ENCODE measurements at places on chromosomes 16 and 17.

DNA sequence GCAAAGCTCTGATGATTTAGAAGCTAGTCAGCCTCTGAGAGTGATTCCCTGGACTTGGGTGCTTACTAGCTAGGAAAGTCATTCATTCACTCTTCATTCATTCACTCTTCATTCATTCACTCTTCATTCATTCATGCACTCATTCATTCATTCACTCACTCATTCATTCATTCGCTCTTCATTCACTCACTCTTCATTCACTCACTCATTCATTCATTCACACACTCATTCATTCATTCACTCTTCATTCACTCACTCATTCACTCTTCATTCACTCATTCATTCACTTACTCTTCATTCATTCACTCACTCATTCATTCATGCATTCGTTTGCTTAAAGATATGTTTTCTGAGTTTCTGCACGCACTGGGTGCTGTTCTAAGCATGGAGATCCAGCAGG, 292.7 kb upstream of the TNRC6C start:
- DNase-seq, result no peak

GRCh38 chr17:55198690-55199370, 65.9 kb upstream of the HLF start:
- DNase-seq, result no peak

DNA sequence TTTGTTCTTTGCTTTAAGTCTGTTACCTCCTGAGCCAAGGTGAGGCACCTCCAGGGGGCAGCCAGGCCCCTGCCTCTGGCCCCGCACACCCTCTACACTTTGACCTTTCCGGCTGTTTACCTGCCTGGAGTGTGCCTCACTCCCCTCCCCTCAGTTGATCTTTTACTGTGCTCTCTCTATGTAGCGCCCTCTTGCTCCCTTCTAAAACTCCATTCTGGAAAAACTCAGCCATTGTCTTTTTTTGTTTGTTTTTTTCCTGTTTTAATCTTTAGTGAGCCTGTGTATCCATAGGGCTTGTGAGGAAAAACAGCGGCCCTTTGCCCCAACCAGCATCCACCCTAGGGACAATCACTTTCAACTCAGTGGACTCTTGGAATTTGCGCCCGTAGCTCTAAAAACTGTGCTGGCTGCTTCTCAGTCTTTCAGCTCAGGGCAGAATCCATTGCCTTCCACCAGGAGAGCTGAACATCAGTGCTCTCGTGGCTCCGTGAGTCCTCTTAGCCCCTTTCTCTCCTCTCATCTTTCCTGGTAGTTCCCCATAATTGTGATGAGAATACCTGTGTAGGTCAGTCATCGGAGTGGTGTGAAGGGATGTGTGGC, 4.3 kb downstream of the AMDHD2 start:
- no peak for DNase-seq

DNA sequence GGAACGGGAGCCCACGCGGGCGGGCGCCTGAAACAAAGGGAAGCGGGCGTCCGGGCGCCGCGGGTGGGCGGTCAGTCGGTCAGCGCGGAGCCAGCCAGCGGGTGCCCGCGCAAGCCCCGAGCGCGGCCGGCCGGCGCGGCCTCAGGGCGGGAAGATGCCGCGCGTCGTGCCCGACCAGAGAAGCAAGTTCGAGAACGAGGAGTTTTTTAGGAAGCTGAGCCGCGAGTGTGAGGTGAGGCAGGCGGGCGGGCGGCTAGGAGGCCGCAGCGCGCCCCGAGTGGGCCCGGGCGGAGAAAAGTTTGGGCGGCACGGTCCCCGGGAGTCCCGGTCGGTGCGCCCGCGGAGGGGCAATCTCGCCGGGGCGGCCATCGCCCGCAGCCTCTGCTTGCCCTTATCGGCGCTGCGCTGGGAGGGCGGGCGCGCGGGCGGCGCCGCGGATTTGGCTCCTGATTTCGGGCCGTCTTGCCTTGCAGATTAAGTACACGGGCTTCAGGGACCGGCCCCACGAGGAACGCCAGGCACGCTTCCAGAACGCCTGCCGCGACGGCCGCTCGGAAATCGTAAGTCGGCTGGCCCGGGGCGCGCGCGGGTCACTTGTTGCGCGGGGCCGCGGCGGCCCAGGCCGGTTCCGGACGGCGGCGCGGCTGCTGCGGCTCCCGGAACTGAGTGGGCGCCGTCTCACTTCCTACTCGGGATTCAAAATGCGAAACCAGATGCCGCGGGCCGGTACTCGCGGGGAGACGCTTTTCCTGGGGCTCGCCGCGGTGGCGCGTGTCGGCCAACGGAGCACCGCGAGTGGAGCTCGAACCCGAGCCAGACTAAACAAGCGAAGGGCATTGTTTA, 526 bp downstream of the CBFB start:
- DNase-seq, result no peak

DNA sequence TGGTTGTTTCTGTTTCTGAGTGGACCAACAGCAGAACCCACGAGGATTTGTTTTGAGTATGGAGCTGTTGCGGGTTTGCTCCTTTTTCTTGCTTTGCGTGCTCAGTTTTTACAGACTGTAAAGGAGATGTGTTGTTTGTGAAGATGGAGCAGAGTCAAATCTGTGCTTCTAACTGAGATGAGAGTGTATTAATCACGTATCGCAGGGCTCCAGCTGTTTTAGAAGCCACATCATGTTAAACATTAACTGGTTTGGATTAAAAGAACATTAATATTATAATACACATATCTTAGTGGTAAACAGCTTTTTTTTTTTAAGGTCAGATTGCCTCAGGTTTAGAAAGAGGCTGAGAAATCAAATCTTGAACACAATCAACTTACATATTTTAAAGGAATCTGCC, 69.4 kb downstream of the YPEL2 start:
- no peak for DNase-seq

DNA sequence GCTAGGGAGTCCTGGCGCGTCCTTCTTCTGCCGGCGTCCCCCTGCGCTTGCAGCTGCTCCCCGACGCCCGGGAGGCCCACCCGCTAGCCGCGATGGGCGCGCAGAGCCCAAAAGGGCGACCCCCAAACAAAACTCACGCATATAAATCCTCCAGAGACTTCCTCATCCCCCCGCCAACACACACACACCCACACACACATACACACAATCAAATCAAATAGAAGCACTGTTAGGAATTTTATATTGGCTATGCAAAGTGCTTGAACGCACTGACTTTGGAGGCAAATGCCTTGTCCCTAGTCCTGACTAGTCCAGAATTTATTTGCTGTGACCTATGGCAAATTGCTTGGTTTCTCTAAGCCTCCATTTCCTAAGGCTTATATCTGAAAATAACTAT, 23.8 kb upstream of the CRYM start:
- no peak for DNase-seq

DNA sequence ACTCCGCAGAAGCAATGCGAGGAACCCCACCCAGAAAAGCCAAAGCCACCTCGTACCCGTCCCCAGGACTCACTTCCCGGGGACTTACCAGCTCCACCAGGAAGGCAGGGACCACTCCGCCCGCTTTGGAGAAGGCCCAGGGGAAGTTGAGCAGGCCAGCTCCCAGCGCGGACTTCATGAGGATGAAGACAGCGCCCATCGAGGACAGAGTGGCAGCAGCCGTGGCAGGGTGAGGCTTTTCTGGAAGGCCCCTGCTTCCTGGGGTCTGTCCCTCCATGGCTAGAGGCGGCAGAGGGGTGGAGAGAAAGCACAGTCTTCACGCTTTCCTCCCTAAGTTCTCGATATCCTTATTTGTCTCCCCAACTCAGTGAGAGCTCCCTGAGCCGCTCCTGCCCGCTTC, 714 bp downstream of the SLC38A8 start:
- DNase-seq, result no peak

GRCh38 chr16:49857423-49858181, 1.7 kb upstream of the ZNF423 start:
- DNase-seq, result peak; percentile 39

GRCh38 chr17:5786510-5786875, 202.2 kb upstream of the NLRP1 start:
- no peak for DNase-seq

DNA sequence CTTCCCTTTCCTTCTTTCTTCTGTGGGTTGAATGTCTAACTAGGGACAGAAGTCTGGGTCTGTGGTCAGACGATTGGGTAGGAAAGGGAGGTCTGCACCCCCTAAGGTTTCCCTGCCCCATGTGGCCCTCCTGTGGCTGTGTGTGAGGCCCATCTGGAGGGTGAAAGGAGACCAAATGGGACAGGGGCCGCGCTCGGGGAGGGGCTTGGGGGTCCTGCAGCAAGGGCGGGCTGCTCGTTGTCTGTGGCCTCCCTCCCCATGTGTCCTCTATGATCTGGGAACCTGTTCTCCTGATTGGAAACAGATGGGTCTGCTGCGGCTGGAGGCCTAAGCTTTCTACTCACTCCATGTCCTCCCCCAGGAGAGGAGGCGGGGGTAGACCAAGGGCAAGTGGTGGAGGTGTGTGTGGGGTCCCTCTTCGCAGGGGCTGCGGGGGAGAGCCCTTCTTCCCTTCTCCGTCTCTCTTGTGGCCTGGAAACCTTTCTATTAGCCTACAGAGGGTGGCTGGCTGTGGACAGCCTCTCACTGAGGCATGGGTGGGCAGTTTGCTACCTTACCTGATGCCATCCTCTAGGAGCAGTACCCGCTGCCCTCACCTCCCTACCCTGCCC, 18.6 kb downstream of the IGFBP4 start:
- no peak for DNase-seq

- no peak for DNase-seq
These were observed 5.1 kb upstream of the VPS4A start for GRCh38 chr16:69306031-69306430.

DNA sequence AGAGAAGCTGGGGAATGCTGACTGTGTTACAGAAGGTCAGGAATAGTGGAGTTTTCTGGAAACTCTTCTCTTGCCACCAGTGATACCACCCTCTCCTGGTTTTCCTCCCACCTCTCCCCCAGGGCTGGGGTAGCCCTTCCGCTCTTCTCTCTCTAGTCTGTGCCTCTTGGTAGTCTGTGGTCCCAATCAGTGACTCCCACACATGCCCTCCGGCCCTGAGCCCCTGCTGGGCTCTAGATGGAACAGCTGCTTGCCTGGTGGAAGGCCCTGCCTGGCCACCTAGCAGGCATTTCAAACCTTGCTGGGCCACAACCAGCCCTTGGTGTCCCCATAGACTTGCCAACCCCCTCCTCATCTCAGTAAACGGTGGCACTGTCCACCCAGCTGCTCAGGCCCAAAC, 15.2 kb upstream of the MTSS2 start:
- no peak for DNase-seq

DNA sequence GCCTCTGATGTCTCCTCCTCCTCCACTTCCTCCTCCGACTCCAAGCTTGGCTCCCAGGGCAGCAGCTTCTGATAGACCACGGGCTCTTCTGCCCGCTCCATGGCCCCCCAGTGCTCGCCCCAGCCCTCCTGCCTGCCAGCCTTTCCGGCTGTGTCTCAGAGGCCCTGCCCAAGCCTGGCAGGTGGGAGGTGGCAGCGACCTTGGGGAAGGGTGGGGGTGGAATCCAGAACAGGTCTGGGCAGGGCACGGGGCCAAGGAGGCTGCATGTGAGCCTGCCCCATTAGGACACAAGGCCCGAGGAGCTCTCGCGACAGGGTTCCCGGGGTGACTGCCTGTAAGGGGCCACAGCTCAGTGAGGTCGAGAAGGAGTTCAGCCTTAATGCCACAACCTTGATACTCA, at the start of gene GGT6:
Gene GGT6, minus strand, starts transcription at position 157 of the 400 bp plus-strand sequence. Its CDS starts 56 bp downstream, at position 101.
- no peak for DNase-seq

GRCh38 chr17:80821546-80821945, 170.1 kb upstream of the CHMP6 start:
- no peak for DNase-seq

- peak; percentile 71 for DNase-seq
These were observed 54.4 kb upstream of the RCVRN start for GRCh38 chr17:9959377-9959981.
